AML-193 (cell line): ENCODE measurements at places on chromosomes 3 and 15.

DNA sequence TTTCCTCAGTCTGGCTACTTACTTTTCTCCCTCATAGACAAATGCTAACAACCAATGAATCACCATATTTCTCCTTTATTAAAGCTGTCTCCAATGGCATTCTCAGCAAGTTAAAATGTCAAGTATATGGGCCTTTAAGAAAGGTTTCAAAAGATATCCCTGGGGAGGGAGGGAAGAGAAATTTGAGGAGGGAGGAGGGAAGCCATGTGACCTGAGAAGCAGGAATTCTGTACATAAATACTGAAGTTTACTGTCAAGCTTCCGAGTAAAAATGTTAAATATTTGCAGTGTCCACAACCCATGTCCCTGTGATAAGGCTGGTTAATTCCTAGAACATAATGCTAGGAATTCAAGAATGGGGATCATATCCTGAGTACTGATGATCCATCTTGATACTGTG, 175.9 kb downstream of the CNTN4 start:
- no peak for DNase-seq

GRCh38 chr3:81300324-81300927, 461.0 kb downstream of the GBE1 start:
- no peak for DNase-seq

GRCh38 chr3:111972891-111973290, 5.9 kb upstream of the ABHD10 start:
- DNase-seq = no peak

- DNase-seq = no peak
Observed at GRCh38 chr3:55755516-55756205, 268.6 kb upstream of the WNT5A start.

GRCh38 chr15:87826119-87826747, 430.3 kb downstream of the NTRK3 start:
- no peak for DNase-seq

DNA sequence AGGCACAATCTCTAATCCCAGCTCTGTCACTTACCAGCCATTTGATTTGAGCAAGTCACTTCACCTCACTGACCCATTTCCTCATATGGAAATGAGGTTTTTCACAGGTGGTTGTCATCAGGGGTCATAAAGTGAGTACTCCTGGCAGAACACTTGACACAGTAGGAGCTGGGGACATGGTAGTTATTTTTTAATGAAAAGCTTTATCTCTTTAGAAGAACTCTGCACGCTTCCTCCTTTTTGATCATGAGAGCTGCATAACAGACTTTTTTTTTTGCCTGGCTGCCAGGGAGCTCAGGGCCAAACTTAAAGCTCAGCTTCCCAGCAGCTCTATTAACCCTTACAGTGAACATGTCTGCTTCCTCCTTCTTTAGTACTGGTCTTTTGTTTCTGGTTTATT, 8.4 kb downstream of the VWA5B2 start:
- DNase-seq = no peak

DNA sequence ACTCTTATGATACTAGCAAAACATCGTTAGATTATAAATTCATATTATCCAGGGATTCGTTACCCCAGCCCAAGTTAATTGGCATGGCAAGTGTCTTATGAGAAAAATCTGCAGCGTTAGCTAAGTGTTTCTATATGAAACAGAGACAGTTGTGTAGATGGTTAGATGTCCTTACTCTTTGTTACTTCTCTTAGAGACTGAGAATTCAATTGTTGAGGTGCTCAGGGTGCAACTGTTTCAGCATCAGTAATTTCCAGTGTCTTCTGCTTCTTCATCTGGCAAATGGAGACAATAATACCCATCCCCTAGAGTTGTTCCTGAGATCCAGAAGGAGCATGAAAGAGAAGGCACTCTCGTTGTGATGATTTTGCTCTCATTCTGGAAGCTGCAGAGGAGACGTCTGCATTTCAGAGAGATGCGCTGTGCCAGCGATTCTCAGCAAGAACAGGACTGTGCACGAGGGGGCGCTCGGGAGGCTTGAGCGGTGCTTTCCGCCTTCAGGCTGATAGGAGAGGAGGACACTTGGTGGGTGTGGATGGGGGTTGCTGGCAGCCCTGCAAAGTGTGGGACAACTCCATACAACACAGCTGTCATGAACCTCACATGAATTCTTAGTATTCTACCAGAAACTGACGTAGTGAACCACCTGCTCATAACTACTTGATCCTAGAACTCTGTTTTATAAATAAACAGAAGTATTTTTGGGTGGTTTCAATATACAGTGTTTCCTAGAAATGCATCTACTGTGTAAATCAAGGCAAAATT, 39.7 kb upstream of the SPSB4 start:
- peak; percentile 76 for DNase-seq

DNA sequence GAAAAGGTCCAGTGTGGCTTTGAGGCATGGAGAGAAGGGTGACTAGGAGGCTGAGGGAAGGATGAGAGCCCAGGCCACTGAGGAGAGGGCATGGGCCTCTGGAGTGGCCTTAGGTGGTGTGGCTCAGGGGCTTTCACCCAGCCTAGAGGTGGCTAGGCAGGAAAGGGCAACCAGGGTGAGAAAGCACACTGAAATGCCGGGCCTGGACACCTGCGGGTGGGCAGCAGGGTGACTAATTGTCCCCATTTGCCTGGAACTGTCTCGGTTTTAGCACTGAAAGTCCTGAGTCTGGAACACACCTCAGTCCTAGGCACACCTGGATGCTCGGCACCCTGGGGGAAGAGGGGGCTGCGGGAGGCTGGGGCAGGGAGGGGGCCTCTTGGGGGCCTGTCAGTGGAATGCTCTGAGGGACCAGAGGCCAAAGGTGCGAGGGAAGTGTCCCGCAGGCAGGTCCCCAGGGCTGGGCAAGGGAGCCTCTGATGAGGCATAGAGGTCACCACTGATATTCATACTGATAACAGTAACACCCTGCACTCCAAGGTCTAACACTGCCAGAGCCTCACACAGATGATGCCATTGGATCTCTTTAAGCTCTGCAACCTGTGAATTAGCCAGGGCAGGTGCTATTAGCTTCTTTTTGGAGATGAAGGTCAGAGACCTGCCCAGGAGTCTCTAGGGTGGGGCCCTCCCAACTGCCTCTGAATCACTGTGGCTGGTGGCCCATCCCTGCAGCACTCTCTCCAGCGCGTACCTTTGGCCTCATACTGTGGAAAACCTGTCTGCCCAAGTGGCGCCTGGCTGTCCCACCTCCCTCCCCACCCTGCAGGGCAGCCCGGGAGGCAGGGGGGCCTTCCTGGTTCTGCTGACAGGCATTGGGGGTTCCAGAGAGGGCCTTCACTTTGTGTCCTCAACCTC, 3.0 kb upstream of the PHGR1 start:
- no peak for DNase-seq

- no peak for DNase-seq
Observed at GRCh38 chr3:172170841-172171240, 131.5 kb downstream of the FNDC3B start.

DNA sequence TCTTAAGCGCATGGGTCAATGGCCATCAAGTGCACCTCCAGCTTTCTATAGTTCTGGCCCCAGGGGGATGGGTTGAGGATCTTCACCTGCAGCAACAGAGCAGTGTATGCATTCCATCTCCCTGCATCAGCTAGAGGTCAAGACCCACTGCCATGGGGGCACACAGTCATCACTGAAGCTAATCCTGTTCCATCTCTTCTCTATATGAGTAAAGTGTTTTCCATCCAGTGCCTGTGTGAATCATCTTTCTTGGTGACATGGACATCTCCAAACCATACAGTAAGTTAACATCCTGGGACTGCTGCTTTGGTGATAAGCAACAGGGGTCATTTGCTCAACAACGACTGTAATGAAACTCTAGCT, 4.4 kb upstream of the ENTPD3 start:
- no peak for DNase-seq

DNA sequence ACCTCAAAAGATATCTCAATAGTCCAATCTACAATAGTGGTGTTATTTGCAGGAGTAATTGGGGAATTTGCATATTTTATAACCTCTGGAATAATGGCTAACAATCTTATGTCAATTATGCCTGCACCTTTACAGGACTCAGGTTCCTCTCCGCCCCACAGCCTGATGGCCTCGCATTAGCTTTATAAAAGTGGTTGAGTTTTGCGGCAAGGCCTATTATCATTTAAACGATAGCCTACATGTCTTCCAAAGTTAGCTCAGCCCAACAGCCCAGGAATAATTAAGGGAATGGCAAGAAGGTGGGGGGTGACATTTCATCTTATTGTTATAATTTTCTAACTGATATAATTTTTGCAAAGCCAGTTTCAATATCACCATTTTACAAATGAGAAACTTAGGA, 97.3 kb downstream of the RTP4 start:
- DNase-seq = no peak
